ENCODE measurements at places on chromosomes 6 and 20.

GRCh38 chr6:112288475-112288874 is 34.1 kb upstream of the LAMA4 start:
- no peaks in the 10 kb centered on the region for H3K36me3 ChIP-seq
- no peak overlapping the region for H3K27ac ChIP-seq
- peaks cover 22% of the 10 kb centered on the region for H3K4me1 ChIP-seq
- H3K4me3 ChIP-seq = no peak overlapping the region
- no peaks in the 10 kb centered on the region for H3K27me3 ChIP-seq
- no peak for DNase-seq

GRCh38 chr6:89637960-89638319 is 607 bp downstream of the LYRM2 start:
- peaks cover 23% of the 10 kb centered on the region for H3K4me1 ChIP-seq
- peak overlapping the region; percentile 94 for H3K27ac ChIP-seq
- no peak for DNase-seq
- no peaks in the 10 kb centered on the region for H3K27me3 ChIP-seq
- H3K4me3 ChIP-seq = peak overlapping the region; percentile 97
- H3K36me3 ChIP-seq = peaks cover 18% of the 10 kb centered on the region

DNA sequence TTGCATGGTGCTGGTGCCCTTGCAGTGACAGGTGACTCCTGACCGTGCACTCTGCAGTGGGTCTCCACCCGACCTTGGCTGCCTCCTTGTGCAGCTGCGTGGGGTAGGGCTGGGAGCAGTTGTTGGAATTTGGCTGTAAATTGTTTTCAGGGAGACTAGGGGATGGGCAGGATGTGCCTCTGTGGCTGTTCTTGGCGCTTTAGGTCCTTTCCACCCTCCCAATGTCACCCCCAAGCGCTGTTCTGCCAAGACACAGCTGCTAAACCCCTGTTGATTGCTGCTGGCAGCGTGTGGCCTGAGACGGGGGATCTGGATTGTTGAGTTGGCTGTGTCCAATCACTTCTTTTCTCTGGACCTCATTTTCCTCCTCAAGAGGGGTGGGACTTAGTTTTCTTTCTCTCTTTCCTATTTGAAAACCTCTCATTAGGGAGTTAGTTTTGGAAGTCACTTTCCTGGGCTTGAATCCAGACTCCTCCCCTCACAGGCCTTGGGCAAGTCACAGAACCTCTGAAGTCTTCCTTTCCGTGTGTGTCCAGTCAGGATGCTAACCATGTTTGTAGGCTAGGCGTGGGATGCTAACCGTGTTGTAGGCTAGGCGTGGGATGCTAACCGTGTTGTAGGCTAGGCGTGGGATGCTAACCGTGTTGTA is 8.5 kb downstream of the IGF2R start:
- H3K27ac ChIP-seq = peak overlapping the region; percentile 7
- H3K36me3 ChIP-seq = no peaks in the 10 kb centered on the region
- no peak for DNase-seq

DNA sequence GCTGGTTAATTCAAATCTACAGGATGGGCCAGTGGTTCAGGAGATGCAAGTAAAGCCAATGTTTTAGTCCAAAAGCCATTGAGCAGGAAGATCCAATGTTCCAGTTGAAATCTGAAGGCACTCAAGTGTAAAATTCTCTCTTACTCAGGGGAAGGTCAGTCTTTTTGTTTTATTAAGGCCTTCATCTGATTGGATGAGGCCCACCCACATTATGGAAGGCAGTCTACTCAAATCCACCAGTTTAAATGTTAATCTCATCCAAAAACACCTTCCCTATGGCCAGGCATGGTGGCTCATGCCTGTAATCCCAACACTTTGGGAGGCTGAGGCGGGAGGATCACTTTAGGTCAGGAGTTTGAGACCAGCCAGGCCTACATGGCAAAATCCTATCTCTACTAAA is 31.3 kb upstream of the BEND6 start:
- DNase-seq = no peak
- H3K27ac ChIP-seq = no peak overlapping the region
- H3K27me3 ChIP-seq = no peaks in the 10 kb centered on the region
- no peak overlapping the region for H3K4me3 ChIP-seq

DNA sequence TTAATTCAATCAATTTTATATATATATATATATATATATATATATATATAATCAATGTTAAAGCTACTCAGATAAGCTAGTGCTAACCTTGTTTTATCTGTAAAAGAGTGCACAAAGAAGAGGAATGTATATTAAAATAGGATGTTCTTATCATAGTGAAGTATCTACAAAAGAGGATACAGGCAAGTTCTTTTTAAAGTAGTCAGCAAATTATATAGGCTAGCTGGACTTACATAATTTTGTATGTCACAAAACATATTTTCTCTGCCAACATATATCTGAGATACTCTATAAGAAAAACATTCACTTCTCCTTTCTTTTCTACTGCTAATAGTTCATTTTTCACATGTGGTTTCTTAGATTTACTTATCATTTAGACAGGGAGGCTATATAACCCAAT is 39.9 kb downstream of the KHDRBS2 start:
- H3K36me3 ChIP-seq = no peaks in the 10 kb centered on the region
- DNase-seq = no peak
- H3K27me3 ChIP-seq = no peaks in the 10 kb centered on the region
- no peak overlapping the region for H3K4me3 ChIP-seq
- no peaks in the 10 kb centered on the region for H3K4me1 ChIP-seq

- no peaks in the 10 kb centered on the region for H3K27me3 ChIP-seq
- DNase-seq = no peak
- H3K36me3 ChIP-seq = peaks cover 4% of the 10 kb centered on the region
- peaks cover 9% of the 10 kb centered on the region for H3K4me1 ChIP-seq
- H3K4me3 ChIP-seq = peak overlapping the region; percentile 42
- peak overlapping the region; percentile 97 for H3K27ac ChIP-seq
Measured at GRCh38 chr6:80439721-80440470, 333.4 kb downstream of the BCKDHB start.

GRCh38 chr20:48463096-48463720 is 364.6 kb downstream of the PREX1 start:
- H3K4me3 ChIP-seq = no peak overlapping the region
- H3K4me1 ChIP-seq = peaks cover 39% of the 10 kb centered on the region
- no peaks in the 10 kb centered on the region for H3K36me3 ChIP-seq
- H3K27ac ChIP-seq = no peak overlapping the region
- H3K27me3 ChIP-seq = peaks cover 30% of the 10 kb centered on the region
- DNase-seq = no peak

DNA sequence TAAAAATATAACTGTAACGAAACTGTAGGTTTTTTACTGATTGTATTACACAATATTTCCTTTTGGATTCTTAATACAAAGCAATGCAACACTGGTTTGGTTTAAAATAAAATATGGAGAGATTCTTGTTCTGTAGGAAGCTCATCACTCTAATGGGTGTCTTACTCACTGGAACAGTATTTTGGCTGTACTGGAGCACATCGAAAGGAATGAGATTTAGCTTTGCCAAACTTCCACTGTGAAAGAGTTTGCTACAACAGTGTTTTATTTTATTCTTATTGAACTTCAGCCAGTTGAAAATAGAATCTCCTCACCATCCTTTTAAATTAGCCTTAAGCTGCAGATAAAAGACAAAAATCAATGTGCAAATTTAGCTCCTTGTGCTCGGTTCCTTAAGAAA is 230.7 kb upstream of the QKI start:
- DNase-seq = no peak
- H3K4me1 ChIP-seq = no peaks in the 10 kb centered on the region
- H3K27me3 ChIP-seq = no peaks in the 10 kb centered on the region
- no peak overlapping the region for H3K4me3 ChIP-seq
- no peak overlapping the region for H3K27ac ChIP-seq

- H3K27ac ChIP-seq = no peak overlapping the region
- H3K36me3 ChIP-seq = no peaks in the 10 kb centered on the region
- H3K4me3 ChIP-seq = no peak overlapping the region
- DNase-seq = no peak
- no peaks in the 10 kb centered on the region for H3K27me3 ChIP-seq
Measured at GRCh38 chr6:103908898-103909297, 950.8 kb downstream of the HACE1 start.

DNA sequence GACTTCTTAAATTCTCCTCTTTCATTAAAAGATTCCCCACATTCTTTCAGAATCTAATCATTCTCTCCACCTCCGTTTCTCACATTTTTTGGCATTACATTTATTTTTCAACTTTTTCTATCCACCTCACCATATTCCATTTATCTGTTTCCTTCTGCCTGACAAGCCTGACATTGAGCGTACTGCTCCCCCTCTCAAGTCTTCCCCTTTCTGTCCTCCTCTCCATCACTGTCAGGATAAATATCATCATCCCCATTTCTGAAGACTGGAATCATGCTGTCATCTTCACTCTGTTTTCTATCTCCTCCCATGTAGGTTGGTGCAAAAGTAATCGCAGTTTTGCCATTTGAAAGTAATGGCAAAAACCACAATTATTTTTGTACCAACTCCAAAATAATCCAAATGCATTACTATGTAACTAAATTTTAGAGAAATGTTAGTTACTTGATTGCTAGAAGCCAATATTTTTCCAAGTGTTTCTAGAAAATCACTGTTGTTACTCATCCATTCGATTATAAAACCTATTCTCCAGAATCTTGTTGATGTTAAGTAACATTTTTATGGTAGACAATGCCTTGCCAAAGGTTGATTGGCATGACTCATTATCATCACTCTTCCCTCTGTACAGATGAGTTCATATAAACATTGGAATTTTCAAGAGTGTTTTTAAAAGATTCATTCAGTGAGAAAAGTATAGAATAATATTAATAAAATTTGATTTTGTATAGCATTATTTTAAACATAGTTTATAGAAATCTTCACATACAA is 292.3 kb upstream of the RNF217 start:
- H3K4me1 ChIP-seq = no peaks in the 10 kb centered on the region
- H3K36me3 ChIP-seq = no peaks in the 10 kb centered on the region
- DNase-seq = no peak

DNA sequence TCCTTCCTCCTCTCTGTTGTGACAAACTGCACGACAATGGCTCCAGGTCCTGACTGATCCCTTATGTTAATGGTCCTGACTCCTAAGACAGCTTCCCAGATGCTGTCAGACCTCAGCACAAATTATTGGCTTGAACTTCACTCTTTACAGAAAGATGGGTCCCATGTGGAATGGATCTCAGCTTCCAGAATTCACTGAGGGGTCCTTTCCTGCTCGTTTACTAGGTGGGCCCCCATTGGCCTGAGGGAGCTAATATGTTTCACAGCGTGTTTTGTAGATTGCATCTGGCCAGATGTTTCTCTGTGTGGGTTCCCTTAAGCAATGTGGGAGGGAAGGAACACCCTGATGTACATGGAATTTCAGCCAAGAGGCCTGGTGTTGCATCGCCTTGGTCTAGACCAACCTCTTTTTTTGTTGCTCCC is 826.6 kb downstream of the MAFB start:
- peaks cover 3% of the 10 kb centered on the region for H3K36me3 ChIP-seq
- DNase-seq = no peak
- no peak overlapping the region for H3K27ac ChIP-seq
- H3K4me3 ChIP-seq = no peak overlapping the region

- H3K27me3 ChIP-seq = peaks cover 29% of the 10 kb centered on the region
- H3K4me1 ChIP-seq = peaks cover 4% of the 10 kb centered on the region
- DNase-seq = no peak
- no peaks in the 10 kb centered on the region for H3K36me3 ChIP-seq
Measured at GRCh38 chr6:157343732-157344131, 20.4 kb upstream of the TMEM242 start.

DNA sequence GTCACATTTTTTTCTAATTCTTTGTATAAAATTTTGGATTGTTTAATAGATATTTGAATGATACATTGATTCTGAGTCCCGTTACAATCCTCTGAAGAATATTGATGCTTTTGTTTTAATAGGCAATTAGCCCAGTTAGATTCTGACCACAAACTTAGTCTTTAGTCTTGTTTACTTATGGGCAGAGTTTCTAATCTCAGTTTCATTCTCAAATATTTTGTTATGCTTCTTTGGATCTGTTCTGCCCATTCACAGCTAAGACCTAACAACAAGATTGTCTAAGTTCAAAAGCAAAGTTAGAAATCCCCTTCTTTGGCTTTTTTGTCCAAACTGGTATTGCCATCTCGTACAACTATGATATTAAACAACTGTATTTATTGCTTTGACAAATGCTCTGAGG is 58.0 kb downstream of the TBXT start:
- H3K36me3 ChIP-seq = no peaks in the 10 kb centered on the region
- no peak overlapping the region for H3K4me3 ChIP-seq
- no peak for DNase-seq

DNA sequence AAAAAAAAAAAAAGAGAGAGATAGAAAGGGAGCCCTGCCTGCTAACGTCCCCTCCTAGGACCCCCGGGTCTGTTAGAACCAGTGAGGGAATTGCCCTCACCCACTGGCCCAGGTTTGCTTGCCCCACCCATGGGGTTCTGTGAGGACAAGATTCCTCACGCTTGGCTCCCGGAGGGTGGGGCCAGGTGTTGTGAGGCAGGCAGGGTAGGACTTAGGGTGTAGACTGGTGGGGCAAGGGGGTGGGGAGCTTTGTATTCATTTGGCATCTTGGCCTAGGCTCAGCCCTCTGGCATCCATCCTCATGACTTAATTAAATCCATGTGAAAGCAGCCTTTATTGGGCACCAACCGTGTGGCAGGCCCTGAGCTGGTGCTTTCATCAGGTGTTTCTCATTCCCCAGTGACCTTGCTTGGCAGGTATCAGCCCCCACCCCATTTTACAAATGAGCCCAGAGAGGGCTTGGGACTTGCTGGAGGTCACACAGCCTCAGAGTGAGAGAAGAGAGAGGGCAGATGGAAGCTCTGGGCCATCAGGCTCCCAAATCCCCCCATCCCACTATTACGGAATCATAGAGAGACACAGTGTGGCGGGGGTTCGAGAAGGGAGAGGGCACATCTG is 19.0 kb downstream of the RAB44 start:
- no peak overlapping the region for H3K4me3 ChIP-seq
- no peak for DNase-seq
- no peak overlapping the region for H3K27ac ChIP-seq
- no peaks in the 10 kb centered on the region for H3K36me3 ChIP-seq
- no peaks in the 10 kb centered on the region for H3K27me3 ChIP-seq

DNA sequence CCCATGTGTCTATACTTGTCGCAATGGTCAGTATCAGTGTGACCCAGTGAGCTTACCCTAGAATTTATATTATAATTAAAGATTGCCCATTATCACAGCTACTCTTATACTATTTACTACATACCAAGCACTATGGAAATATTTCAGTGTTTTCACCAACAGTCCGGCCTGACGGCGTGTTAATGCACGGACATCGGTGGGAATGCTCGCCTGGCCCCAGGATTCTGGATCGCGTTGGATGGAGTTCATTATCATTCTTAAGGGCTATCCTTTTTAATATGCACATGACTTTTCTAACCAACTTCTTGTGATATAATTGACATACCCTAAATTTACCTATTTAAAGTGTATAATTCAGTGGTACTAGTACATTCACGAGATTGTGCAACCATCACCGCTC is 51.8 kb upstream of the AFDN start:
- H3K4me1 ChIP-seq = peaks cover 12% of the 10 kb centered on the region
- no peak overlapping the region for H3K27ac ChIP-seq
- H3K36me3 ChIP-seq = no peaks in the 10 kb centered on the region
- no peak for DNase-seq
